ENCODE measurements at places on chromosomes 16 and 17.
A peak's percentile ranks its signal among the peaks of the same experiment; 100 is the strongest.

GRCh38 chr17:51000835-51001638, 119.6 kb downstream of the SPAG9 start:
- no peak for DNase-seq

- DNase-seq, result peak; percentile 82
These were observed 627 bp upstream of the TSPOAP1 start for GRCh38 chr17:58329035-58329809.

- DNase-seq, result no peak
These were observed 33.8 kb downstream of the PMM2 start for GRCh38 chr16:8831450-8831849.

DNA sequence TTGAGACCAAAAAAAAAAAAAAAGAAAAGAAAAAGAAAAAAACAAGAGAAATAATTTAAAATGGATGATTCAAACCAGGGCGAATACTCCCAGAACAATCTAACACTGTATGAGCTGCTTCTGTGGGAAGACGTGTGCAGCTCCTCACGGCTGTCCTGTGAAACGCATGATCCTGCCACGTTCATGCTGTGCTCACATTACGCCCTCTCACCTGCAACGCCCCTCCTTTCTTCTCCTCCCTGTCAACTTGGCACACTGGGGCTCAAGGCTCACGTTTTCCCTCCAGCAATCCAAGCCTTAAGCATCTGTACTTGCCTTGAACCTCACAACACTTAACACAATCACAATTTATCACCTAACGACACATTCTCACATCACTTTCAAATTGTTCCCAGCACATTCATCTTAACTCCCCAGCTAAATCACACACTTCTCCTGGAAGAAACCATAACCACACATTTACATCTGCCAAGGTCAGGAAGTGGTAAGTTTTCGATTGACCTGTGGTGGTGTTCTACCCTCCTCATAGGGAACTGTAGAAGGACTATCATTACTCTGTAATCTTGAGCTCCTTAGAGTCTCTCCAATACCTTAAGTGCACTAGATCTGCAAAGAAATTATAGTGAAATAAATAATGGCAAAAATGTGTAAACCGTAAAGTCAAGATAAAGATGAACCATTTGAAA, 29.1 kb downstream of the MBTPS1 start:
- no peak for DNase-seq

GRCh38 chr16:50711040-50711439, 17.6 kb downstream of the NOD2 start:
- no peak for DNase-seq

GRCh38 chr17:61414936-61415251, 15.3 kb downstream of the TBX2 start:
- no peak for DNase-seq

All from stimulated activated CD8-positive, alpha-beta memory T cell treated with anti-CD3 and anti-CD28 coated beads, Interleukin-4, amount 100 ng/mL, for 4 hours (primary cell).